ENCODE measurements at places on chromosomes 13 and 19.

- DNase-seq = no peak
These were observed 19.0 kb downstream of the KCTD15 start for GRCh38 chr19:33815380-33816340.

GRCh38 chr19:8575467-8575997 is 1.7 kb downstream of the MYO1F start:
- no peak for DNase-seq

GRCh38 chr19:4454747-4455718 is 2.6 kb downstream of the UBXN6 start:
- DNase-seq = no peak

DNA sequence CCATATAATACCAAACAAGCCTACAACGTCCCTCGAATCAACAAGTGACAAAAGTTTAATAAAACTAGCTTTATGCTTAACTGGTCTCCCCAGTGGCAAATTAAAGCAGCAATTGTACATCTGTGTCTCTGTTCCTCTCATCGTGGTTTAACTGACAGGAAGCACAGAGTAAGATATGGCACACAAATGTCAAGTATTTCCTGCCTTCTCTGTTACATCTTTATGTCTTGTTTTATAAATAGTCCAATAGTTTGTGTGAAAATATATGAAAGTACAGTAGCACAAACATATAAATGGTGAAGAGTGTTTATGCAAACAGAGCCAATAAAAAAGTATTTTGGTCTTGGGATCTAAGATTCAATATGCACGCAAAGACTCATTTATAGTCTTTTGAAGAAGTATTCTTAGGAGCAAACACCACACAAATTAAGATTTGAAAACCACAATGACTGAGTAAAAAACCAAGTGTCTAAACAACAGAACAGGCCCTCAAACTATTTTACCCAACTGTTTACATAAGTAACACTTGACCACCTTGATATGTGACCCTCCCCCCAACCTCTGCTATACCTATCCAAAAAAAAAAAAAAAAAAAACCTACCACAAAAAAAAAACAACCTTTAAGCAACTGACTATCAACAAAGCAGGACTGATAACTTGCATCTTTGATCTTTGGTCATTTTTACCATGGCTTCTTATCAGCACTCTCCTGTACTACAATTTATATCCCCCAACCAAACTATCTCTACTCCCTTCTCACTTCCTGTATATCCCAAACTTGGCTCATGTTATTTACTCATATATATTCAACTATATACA is 14.0 kb downstream of the ELF1 start:
- no peak for DNase-seq

GRCh38 chr13:30808600-30808999 is 73.3 kb downstream of the ALOX5AP start:
- no peak for DNase-seq

Measured in CD4-positive, alpha-beta T cell treated with Interferon alpha-2 for 1 hour (primary cell).